ENCODE measurements at places on chromosomes 6 and 20.
A peak's percentile ranks its signal among the peaks of the same experiment; 100 is the strongest.

- no peak for DNase-seq
Measured at GRCh38 chr6:158441716-158442215, 118.1 kb upstream of the TMEM181 start.

- no peak for DNase-seq
Measured at GRCh38 chr6:2126351-2126750, 119.1 kb downstream of the GMDS start.

GRCh38 chr6:84119277-84119676 is 85.7 kb downstream of the MRAP2 start:
- DNase-seq, result no peak

DNA sequence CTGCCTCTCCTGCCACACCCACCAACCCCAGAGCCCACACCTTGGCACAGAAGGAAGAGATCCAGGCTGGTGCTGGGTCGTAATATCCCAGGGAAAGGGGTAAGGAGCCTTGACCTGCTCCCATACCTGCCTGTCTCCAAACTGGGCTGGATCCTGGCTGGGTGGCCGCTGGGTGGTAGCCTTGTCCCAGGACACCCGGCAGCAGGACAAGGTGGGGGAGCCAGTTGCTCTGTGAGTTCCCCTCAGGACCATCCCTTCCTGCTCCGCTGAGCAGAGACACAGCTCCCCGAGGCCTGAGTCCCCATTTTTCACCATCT is 58.8 kb downstream of the UBE2V1 start:
- DNase-seq, result no peak

DNA sequence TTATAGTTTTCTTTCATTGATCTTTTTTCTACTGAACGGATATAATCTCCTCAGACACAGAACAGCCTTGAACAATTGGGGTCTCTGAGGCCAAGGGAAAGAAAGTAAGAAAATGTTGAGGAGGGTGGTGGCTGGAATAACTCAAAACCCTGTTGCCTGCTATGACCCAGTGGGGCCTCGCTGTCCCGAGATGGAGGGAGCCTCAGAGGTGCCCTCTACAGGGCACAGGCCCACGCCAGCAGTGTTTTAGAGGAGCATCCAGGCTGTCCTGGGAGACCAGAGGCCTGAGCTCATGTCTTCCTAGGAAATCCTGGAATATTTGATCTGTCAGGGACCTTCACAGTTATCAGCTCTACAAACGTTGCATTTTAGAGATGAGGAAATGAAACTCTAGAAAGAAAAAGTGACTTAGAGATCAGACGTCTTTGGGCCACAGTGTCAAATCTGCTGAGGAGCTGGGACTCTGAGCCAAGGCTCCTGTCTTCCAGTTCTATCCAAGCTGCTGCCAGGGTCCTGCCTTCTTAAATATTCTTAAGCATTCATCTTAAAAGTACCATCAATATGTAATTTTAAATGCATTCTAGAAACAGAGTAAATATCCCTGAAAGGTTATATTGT is 26.3 kb downstream of the ALDH5A1 start:
- peak; percentile 8 for DNase-seq

DNA sequence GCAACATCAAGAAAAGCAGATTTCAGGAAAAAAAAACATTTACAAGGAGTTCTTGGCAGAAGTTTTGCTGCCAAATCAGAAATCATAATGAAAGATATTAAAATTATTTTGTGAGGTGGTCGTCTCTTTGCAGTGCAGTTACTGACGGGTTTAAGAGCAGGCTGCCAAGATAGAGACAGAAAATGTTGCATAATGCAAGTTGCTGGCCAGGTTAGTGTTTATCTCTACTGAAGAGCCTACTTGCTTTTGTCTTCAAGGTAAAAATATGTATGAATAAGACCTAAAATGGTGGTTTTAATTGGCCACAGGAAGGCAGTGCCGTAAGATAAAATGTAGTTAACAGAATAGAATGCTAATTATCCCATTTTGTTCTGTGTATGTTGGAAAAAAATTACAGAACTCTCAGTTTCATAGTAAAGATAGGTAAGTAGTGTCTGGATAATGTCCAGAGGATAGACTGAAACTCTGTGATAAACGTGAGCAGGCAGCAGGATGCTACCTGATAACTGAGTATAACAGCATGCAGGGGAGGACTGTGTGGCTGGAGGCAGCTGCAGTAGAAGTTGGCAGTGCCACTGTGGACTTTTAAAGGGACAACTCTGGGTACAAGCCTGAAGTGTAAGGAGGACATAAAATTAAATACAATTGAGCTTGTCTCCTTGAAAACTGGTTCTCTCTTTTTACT is 13.9 kb downstream of the FOXO3 start:
- no peak for DNase-seq

Measured in central memory CD4-positive, alpha-beta T cell (primary cell).